ENCODE measurements at places on chromosomes 4 and X. TPM values are rescaled to one million over a fixed set of nuclear protein-coding genes. Genes with fewer than 3 reads are reported as not detected.

DNA sequence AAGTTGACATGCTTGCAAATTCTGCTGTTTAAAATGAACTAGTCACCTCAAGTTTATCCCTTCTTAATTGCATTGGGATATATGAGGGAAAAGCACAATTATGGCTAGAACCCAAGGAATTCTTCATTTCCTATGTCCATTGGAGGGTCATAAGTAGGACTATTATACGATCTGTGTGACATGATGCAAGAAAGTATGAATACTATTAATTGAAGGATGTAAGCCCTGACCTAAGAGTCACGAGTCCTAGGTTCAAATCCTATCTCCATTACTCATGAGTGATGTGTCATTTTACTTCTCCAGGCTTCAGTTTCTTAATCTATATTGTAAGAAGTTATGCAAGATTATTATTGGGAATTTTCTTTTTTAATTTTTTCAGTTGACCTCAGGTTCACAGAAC lies 542.9 kb upstream of the GRIA3 start:
- DNase-seq: no peak

The UVSSA gene
- polyA plus RNA-seq: 41.7 TPM

The SMIM10 gene
- polyA plus RNA-seq: 0.14 TPM

The LGI2 gene
- polyA plus RNA-seq: 0.33 TPM

The MND1 gene
- not detected for polyA plus RNA-seq
